ENCODE measurements at places on chromosomes 3 and 15.

DNA sequence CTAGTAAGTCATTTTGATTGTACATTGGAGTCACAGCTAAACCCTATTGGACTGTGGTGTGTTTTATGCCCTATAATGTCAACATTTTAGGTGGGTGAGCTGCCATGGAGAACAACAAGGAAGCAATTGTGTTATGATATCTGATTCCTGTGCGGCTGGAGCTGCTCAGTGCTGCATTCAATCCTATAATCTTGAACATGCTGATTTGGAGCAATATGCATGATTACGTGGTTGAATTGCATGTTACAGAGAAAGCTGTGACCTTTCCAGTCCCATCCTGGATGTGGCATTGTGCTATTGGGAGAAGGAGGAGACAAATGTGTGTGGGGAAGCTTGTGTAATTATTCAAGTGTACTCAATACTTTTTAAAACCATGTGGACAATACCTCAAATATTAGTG, 20.1 kb upstream of the C3orf49 start:
- DNase-seq: no peak

DNA sequence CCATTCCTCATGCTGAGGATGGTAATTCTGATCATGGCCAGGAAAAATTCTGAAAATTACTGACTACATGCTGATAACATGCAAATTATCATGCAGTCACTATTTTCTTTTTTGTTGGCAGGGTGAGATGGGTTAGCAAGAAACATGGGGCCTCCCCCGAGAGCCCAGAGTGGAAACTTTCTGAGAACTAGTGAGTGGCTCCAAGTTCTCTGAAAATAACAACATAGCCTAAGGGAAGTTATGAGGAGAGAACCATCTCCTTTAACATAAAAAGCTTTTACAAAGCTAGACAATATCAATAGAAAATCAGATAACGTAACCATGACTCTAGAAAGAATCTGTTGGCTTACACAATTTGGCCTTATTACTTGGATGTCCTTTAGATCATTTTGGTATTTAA, 254.2 kb downstream of the PLOD2 start:
- DNase-seq: no peak

- no peak for DNase-seq
Measured at GRCh38 chr3:114619771-114620170, 325.9 kb downstream of the TIGIT start.

- DNase-seq: no peak
Measured at GRCh38 chr15:56987286-56987685, 68.8 kb downstream of the TCF12 start.

- no peak for DNase-seq
Measured at GRCh38 chr3:197957790-197958133, 2.3 kb upstream of the LMLN start.

DNA sequence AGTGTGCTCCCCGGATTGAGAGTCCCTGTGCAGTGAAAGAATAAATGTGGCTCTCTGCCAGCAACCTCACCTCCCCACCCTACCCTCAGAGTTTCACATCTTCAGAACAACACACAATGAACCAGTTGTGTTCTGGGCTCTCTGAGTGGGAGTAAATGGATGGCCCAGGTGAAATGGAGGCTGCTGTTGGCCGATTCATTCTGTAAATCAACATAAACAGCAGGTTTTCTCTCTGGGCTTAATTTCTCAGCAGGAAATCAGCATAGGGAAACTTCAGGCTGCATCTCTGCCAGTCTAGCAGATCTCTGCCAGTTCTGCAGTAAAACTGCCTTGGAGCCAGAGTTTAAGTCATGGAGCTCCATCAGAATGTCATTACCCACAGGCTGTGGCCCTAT, 54.6 kb upstream of the FURIN start:
- peak; percentile 6 for DNase-seq

DNA sequence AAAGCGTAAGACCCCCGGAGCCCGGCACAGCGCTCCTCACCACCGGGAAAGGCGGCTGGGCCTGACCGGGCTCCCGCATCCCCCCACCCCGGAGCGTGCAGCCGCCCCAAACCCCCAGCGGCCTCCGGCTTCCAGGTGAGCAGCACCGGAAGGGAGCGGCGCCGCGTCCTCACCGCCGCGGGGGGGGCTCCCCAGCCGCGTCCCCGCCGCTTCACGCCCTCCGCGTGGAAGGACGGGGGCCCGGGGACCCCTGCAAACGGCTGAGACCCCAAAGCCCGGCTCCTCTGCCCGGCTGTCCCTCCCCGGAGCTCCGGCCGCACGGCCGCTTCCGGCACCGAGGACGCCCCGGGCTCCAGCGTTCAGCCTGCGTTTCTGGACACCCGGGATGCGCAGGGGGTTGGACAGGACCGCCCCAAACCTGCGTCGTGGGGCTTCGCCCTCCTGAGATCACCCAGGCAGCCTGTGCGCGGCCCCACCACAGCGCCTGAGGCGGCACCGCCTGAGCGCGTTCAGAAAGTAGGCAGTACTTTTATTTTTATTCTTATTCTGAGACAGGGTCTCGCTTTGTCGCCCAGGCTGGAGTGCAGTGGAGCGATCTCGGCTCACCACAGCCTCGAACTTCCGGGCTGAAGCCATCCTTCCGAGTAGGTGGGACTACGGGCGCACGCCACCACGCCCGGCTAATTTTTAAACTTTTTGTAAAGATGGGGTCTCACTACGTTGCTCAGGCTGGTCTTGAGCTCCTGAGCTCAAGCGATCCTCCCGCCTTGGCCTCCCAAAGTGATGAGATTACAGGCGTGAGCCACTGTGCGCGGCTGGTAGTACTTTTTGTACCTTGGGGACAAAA, 51.6 kb upstream of the BLM start:
- DNase-seq: peak; percentile 86

GRCh38 chr15:73593304-73594074, 39.7 kb downstream of the NPTN start:
- no peak for DNase-seq

- DNase-seq: no peak
Measured at GRCh38 chr15:33846862-33847261, 121.4 kb upstream of the CHRM5 start.

GRCh38 chr3:29286478-29287240, 5.8 kb downstream of the RBMS3 start:
- DNase-seq: no peak
